ENCODE measurements at places on chromosomes 3 and 15.

GRCh38 chr15:37094915-37095711 lies 5.2 kb downstream of the MEIS2 start:
- no peak for DNase-seq

DNA sequence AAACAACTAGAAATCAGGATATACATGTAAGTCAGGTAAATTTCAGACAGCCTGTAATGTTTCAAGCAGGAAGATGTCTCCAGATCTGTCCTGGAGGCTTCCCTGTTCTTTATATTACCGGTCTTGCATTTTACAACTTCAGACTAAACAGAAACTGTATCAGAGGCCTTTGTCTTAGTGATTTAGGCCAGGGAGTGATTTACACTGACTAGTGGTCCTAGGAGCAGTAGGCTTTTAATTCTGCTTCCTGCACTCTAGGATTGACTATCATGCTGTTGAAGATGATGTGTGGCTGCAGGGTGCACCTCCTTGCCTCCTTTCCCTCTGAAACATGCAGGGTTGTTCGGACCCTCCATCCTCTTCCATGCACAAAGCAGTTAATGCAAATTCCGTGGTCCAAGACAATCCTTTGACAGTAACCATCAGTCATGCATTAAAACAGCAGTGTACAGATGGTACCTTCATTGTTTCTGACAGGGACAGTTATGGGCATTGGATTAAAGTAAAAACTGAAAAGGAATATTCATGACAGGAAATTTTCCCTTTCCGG lies 27.6 kb downstream of the CHRNA7 start:
- DNase-seq, result no peak

DNA sequence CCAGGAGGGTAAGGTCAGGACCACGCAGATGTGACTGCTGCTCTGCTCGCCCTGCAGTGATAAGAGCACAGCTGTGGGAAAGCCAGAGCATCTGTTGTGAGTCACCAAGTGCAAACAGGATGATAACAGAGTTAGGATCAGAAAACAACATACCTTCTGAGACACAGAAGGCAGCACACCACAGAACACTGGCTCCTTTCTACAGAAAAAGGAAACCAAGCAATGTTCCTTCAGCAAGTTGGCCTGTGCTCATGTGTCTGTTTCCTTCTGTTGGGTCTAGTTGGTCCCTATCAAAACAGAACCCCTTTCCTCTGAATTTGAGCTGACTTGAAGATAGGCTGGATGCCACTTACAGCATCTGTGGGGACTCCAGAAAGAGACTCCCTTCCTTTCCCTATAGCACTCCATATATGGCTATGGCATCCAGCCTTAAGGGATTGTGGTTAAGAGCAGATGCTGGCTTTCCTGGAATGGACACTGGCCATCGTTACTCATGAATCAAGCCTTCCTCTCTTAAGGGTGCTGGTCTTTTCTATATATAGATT lies 440.7 kb upstream of the THBS1 start:
- no peak for DNase-seq

DNA sequence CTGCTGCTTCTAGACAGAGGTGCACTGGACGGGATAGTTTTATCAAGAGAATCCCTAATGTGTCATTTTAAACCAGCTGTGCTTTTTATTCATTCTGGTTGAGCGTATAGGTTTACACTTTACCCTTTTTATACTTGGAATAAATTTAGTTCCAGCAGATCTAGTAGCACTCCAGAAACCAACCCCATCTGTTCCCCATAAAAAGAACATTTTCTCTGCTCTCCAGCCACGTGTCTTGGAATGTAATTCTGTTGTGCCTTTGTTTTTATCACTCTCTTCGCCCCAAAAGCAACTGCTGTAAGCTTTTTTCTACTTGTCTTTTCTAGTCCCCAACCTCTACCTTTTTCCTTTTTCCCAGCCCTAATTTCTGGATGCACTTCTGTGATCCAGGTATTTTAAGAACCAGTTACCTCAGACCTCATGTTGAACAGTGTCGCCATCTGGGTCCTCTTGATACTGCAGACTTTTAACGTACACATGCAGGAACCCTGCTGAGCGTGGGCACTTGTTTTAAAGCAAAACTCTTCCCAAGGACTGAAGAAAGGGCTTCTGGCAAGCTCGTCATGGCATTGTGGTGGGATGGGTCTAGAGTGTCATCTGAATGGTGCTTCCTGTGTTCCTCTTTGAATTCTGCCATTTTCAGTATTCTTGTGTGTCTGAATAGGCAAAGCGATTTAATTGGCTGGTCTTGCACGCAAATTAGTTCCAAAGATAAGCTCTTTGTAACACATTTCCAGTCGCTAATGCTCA lies 5.7 kb upstream of the EXOG start:
- DNase-seq, result no peak

- peak; percentile 16 for DNase-seq
Measured at GRCh38 chr3:168096210-168096652, 507 bp upstream of the GOLIM4 start.
